ENCODE measurements at places on chromosomes 4 and X.

DNA sequence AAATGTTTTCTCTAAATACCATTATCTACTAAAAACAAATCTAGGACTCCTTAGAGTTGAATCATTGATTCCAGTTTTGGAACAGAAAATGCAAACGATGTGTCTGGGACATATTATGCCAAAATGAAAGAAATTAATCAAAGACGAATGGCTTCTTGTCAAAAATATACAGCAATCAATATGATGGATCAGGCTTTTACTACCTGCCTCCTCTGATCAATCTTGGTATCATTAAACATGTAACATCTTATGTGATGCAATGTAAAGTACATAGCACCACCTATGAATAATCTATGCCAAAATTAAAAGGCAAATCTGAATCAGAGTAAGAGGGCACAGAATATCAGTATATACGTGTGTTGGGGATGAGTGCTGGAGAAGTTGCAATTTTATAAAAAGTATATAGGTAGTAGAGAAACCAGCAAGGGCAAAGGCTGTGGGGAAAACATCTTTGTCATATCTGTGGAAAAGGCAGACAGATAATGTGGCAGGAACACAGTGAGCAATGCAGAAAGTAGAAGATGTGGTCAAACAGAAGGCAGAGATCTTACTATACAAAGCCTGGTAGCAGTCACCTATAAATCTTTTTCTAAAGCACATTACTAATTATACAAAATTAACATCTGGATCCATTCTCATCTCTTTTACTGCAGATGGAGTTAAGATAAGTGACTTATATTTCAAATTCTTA, 152.7 kb downstream of the ANTXR2 start:
- no peak for DNase-seq

- DNase-seq = no peak
Measured at GRCh38 chrX:134406356-134407064, 53.5 kb upstream of the HPRT1 start.

DNA sequence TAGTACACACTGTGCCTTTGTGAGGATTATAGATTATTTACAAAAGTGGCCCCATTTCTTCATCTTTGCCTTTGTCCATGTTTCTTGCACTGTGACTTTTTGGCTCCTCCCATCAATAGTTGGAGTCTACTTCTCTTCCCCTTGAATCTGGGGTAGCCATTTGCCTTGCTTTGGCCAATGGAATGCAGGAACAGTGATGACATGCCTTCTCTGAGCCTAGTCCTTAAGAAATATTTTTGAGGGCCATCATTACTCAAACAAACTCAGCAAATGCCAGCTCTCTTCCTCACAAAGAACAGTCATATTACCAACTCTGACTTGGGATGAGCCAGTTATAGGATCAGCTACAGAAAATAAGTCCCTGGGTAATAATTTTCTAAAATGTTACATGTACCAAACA, 189.6 kb downstream of the FRMPD4 start:
- no peak for DNase-seq

DNA sequence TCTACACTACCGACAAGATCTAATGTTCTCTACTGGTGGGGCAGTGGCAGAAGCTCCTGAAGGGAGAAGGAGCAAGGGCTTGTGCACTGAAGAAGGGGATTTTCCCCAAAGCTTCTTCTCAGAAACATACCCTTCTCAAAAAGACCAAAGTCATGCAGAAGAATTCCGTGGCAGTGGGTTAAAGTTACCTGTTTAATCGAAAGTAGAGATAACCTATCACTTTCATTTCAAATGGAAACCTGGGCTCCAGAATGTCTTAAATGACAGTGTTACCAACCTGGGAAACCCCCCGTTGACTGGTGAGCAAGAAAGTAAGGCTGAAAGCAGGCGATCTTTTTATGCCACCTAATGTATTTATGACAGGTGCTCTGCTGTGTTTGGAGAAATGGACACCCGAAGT, 92.5 kb upstream of the TEX13D start:
- DNase-seq = peak; percentile 20

DNA sequence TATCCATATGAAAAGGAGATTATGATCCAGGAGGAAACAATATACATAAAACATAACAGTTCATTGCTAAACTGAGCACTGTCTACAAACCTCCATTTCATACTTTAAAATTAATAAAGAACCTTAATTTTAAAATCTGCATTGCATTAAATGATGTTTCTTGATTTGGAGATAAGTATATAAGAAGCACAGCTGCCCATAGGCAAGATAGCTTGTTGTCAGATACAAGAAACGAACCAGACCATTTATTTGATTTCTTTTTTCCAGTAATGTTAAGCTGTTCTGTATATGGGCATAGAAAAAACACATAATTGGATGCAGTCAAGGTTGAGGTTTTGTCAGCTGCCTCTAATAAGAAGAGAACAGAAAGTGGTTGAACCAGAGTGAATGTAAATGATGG, 6.4 kb downstream of the GUF1 start:
- DNase-seq = no peak

DNA sequence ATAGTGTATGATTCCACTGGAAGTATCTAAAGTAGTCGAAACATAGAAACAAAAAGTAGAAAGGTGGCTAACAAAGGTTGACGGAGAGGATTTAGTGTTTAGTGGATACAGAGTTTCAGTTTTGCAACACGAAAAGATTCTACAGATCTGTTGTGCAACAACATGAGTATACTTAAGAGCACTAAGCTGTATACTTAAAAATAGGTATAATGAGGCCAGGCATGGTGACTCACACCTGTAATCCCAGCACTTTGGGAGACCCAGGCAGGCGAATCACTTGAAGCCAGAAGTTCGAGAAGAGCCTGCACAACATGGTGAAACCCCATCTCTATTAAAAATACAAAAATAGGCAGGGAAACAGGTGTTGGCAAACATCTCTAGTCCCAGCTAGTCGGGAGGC, 7.9 kb upstream of the ATRX start:
- DNase-seq = no peak

DNA sequence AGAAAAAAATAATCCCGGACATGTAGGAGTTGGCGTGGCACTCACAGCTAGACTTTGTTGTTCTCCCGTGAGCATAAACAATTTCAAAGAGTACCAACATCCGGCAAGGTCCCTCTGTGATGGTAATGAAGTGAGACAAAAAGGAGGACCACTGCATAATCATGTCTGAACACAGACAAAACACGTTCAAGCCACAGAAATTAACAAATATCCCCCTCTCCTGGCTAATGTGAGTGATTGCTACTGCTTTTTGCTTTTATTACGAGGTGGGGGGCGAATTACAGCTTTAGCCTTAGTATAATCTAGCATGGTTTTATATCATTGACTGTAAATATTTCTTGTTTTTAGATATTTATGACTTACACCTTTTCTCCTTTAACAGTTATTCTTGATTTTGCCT, 118.5 kb downstream of the PLS3 start:
- DNase-seq = no peak

- DNase-seq = no peak
Measured at GRCh38 chr4:627347-628125, 2.2 kb downstream of the PDE6B start.

DNA sequence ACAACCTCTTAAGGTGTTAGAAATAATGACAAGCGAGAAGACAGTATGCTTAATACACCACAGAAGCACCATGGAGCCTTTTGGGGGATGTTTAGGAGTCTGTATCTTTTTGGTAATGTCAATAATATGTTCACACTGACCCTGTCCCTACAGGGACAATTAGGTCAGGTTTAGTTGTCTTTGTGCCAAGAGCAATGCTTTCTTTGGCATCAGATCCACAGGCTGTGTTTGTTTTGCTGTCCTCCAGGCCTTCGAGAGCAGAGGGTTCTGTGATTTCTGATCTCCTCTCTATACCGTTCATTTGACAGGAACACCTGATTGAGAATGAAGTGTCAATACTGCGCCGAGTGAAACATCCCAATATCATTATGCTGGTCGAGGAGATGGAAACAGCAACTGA, 153.8 kb downstream of the DCLK2 start:
- no peak for DNase-seq

GRCh38 chr4:19739101-19739651, 512.5 kb upstream of the SLIT2 start:
- DNase-seq = no peak

- DNase-seq = no peak
Measured at GRCh38 chr4:2361366-2362265, 56.8 kb downstream of the ZFYVE28 start.

GRCh38 chr4:81650606-81651242, 179.0 kb upstream of the RASGEF1B start:
- DNase-seq = no peak

DNA sequence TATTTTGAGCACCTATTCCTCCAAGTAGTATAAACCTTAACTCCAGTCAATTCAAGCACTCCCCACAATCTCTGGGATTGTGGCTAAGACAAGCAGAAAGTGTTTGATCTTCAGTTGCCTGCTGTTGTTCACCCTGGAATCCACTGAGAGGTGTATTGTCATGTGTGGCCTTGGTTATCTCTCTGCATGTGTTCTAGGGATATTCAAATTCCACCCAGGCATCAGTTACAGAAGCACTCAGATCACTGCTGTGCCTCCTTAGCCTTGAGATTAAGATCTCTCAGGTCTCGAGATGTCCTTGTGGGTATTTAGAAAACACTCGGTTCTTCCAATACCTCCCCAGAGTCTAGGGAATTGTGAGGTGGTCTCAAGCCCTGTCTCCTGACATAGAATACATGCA, 213.3 kb downstream of the SMARCA1 start:
- no peak for DNase-seq

- no peak for DNase-seq
Measured at GRCh38 chr4:186770481-186771175, 47.0 kb upstream of the FAT1 start.

DNA sequence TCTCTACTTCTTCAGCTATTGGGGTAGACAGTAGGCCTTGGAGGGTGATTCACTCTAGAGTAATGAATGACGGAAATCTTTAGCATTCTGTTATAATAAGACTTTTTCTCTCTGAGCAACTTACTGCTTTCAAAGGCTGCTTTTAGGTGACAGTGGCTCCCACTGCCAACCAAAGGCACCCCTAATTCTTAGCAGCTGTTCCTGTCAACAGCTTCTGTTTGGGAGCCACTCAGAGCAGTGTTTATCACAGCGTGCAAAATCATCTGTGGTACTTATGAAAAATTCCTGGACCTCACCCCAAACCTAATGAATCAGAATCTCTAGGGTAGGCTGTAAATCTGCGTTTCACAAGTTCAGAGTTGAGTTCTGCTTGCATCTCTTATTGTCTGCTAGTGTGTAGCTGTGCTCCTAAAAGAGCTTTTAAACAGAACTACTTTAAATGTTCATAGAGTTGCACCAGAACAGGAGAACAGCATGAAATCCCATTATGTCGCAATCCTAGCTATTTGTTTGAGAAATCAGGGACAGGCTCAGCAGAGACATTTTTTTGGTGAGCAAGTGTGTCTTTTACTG, 52.8 kb upstream of the POU4F2 start:
- DNase-seq = no peak

GRCh38 chr4:106775636-106776035, 260.5 kb downstream of the DKK2 start:
- DNase-seq = no peak

GRCh38 chrX:51862920-51863319, 30.5 kb upstream of the MAGED1 start:
- DNase-seq = no peak

GRCh38 chr4:147709999-147710398, 21.9 kb upstream of the ARHGAP10 start:
- DNase-seq = no peak

GRCh38 chrX:139882299-139882698, 50.6 kb downstream of the ATP11C start:
- no peak for DNase-seq

GRCh38 chr4:141884070-141884469, 247.7 kb downstream of the IL15 start:
- no peak for DNase-seq

DNA sequence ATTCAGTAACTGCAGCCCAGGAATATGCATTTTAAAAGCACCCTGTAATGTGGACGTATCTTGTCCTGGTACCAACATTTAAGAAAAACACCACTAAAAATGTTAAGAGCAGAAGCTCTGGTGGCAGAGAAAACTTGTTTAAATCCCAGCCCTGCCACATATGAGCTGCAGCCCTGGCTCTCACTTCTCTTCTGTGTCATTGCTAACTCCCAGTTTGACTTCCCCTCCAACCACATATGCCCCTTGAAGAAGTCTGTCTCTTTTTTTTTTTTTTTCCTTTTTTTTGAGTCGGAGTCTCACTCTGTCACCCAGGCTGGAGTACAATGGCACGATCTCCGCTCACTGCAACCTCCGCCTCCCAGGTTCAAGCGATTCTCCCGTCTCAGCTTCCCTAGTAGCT, 14.8 kb downstream of the LHFPL1 start:
- no peak for DNase-seq

Data from CD4-positive, alpha-beta T cell treated with Interleukin-6 for 4 hours (primary cell).